Epithelial cell of proximal tubule (primary cell): ENCODE measurements at places on chromosomes 2 and 18.
A peak's percentile ranks its signal among the peaks of the same experiment; 100 is the strongest.

- DNase-seq = no peak
Measured at GRCh38 chr2:65291216-65292105, 63.8 kb downstream of the ACTR2 start.

- DNase-seq = no peak
Measured at GRCh38 chr18:76633588-76634269, 138.7 kb upstream of the ZNF516 start.

GRCh38 chr2:130797493-130798435, 39.0 kb upstream of the ARHGEF4 start:
- DNase-seq = no peak

GRCh38 chr2:162342841-162343240, 1.1 kb upstream of the GCA start:
- no peak for DNase-seq

GRCh38 chr2:37392428-37392827, 48.0 kb downstream of the QPCT start:
- no peak for DNase-seq

- DNase-seq = no peak
Measured at GRCh38 chr2:237418300-237418699, 4.3 kb upstream of the COL6A3 start.

GRCh38 chr18:52468496-52468895, 128.5 kb downstream of the DCC start:
- no peak for DNase-seq

GRCh38 chr2:100865816-100866460, 46.0 kb downstream of the NPAS2 start:
- peak; percentile 54 for DNase-seq

DNA sequence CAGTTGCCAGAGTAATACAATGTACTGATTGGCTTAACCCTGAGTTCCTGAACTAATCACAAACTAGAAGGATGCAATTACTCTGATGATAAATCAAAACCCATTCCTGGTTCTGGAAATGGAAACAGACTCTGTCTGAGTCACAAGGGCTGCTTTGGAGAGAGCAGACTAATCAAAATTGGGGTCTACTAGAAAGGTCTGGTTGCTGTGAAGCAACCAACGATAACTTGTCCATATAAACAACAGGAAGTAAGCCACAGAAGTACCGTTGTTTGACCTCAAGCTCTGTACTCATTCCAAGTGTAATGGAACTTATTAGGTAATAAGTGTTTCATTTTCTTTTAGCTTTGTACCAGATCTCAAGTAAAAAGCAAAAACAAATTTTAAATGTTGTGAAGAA, 49.7 kb downstream of the RASGRP3 start:
- no peak for DNase-seq

DNA sequence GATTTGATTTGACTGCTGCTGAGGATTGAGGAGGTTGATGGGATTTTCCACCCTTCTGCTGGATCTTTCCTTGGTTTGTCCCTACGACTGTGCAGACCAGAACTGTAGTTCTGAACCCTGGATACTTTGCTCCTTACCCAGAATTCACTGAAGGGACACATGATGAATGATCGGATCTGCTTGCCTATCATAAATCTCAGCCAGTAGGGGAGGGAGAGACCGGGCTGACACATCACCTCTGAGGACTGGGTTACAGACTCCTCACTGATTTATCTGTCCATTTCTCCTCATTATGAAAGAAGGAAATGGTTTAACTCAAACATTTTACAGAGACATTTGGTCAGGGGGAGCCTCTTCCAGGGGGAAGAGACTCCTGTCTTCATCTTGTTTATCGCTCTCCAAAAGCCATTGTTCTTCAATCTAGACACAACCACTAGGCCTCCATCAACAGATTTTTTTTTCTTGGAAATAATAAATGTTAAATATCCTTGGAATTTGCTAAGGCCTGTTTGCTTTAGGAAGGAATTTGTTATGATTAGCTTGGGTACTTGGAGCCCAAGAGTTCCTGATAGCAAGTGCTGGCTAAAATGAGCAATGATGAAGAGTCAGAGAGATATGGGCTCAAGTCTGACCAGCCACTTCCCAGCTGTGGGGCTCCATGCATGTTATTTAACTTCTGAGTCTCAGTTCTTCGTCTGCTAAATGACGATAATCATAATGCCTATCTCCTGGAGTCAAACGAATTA, 925.5 kb downstream of the SLC4A3 start:
- DNase-seq = no peak

- DNase-seq = peak; percentile 53
Measured at GRCh38 chr2:98917031-98917471, 19.0 kb downstream of the CRACDL start.

DNA sequence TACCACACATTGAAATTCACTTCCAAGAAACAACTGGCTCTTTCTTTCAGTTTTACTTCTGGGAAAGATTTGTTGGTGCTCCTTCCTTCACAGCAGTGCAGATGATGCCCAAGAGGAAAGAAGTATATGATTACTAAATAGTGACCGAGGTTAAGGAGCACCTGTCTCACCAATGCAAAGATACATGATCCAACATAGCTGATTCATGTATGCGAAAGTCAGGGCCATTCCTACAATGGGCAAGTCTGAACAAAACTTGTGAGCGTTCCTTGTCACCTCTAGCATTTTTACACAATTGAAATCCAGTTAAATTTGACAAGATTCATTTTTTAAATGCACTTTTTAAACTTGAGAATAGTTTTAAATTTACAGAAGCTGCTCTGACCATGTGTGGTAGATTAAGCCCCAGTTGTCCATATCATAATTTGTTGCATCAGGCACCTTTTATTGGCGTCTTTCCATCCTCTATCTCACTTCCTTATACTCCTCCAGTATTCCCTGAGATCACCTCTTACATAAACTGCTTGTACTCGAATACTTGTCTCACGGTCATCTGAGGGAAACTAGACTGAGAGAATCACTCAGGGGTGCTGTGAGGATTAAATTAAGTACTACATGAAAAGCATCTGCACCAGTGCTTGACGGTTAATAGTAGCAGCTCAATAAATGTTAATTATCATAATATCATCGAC, 438.8 kb upstream of the CDH20 start:
- DNase-seq = no peak

GRCh38 chr18:13219593-13220159, 1.1 kb downstream of the LDLRAD4 start:
- no peak for DNase-seq

DNA sequence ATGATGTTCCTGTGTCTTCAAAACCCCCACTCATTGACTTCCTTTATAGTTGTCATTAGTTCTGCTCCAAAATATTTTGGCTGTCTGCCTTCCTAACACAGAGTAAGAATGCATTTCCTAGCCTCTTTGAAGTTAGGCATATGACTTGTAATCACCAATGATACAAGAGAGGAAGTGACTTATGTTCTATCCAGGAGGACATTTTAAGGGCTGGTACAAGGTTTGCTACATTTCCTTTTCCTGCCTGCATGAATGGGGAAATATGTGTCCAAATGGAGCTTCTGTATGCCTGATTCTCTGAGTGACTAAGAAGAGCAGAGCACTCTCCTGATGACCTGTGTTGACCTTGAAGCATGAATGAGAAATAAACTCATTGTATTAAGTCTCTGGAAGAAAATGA, 115.1 kb downstream of the PLCL1 start:
- DNase-seq = no peak

DNA sequence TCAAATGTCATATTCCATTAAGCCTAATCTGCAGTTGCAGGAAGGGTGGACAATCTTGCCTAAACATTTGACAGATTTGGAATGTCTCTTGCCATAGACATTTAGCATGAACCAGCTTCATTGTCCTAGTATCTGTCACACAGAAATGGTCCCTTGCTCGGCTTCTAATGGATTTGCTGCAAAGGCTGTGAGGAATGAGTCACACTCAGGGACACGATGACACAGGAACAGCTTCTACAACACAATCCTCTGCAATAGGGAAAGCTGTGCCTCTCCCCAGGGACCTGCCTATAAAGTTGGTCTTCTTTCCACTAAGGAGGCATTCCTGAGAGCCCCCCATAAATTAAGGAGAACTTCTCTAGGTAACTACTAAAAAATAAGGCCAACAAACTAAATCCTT, 155.1 kb upstream of the L3MBTL4 start:
- DNase-seq = no peak

DNA sequence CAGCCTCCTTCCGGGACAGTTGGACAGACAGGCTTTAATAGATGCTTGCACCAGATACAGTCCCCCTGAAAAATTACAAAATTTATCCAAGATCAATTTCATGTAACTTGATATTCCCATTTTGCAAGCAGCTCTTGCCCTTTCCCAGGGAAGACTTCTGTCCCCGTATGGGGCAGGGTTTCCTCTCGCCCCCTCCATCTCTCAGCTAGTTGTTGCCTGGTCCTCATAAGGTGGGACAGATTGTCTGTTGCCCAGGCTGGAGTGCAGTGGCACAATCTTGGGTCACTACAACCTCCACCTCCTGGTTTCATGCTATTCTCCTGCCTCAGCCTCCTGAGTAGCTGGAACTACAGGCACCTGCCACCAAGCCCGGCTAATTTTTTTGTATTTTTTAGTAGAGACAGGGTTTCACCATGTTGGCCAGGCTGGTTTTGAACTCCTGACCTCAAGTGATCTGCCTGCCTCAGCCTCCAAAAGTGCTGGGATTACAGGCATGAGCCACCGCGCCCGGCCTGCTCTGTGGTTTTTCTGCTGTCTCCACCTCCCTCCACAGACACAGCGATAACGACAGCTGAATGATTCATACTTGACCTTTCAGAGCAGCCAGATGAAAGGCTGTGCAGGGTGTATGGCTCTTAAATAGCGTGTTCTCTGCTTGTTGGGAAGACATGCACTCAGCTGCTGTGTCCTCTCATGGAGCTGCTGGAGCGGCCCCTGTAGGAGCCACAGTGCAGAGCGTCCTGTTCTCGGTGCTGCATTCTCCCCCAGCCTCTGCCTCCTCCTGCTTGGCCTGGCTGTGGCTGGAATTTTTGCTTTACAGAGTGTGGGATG, 61.4 kb downstream of the TTC39C start:
- peak; percentile 46 for DNase-seq

- DNase-seq = no peak
Measured at GRCh38 chr18:8990276-8991031, 112.0 kb upstream of the NDUFV2 start.

- DNase-seq = no peak
Measured at GRCh38 chr2:156158808-156159207, 173.7 kb downstream of the NR4A2 start.

GRCh38 chr18:74382481-74383017, 66.9 kb downstream of the C18orf63 start:
- DNase-seq = no peak

- DNase-seq = peak; percentile 29
Measured at GRCh38 chr2:3620834-3621233, 25.9 kb downstream of the COLEC11 start.

GRCh38 chr2:145914716-145915115, 1394.8 kb upstream of the ZEB2 start:
- no peak for DNase-seq
